HepG2 (cell line): ENCODE measurements at places on chromosomes 13 and 19. TPM values are rescaled to one million over a fixed set of nuclear protein-coding genes. Genes with fewer than 3 reads are reported as not detected.

Gene SHD
- total RNA-seq: 0.11 TPM in 1 of 2 replicates, not detected in the other

Gene SLC46A3
- total RNA-seq: not detected in 2 replicates

Gene SLC6A16
- total RNA-seq: 0.07 TPM in 1 of 2 replicates, not detected in the other

DNA sequence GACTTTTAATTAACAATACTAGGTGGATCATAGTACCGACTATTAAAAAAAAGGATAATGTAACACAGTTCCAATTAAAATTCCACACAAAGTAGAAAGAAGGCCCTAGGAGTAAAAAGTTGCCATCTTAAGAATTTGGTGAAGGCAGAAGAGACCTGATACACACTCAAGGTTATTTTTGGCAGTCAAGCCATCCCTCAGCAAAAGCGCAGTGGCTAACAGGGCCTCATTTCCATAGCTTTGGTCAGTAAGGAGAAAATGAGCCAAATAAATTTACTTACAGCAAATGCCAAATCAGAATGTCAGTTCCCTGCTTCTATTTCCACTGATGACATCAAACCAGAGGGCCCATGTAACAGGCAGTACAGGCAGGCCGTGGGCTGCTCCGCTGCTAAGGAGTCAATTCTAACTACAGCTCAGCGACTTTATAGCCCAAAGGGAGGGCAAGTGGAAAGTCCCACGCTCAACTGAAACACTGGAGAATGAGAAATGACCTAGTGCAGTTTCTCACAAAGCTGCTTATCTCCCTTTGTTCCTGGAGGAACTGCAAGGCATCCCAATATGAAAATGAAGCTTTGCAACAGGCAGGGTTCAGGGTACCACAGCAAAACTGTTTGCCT lies 6.3 kb downstream of the ARGLU1 start:
- peaks cover 23% of the 10 kb centered on the region for H3K36me3 ChIP-seq
- no peaks in the 10 kb centered on the region for H3K27me3 ChIP-seq
